ENCODE measurements at places on chromosomes 3 and 15.

DNA sequence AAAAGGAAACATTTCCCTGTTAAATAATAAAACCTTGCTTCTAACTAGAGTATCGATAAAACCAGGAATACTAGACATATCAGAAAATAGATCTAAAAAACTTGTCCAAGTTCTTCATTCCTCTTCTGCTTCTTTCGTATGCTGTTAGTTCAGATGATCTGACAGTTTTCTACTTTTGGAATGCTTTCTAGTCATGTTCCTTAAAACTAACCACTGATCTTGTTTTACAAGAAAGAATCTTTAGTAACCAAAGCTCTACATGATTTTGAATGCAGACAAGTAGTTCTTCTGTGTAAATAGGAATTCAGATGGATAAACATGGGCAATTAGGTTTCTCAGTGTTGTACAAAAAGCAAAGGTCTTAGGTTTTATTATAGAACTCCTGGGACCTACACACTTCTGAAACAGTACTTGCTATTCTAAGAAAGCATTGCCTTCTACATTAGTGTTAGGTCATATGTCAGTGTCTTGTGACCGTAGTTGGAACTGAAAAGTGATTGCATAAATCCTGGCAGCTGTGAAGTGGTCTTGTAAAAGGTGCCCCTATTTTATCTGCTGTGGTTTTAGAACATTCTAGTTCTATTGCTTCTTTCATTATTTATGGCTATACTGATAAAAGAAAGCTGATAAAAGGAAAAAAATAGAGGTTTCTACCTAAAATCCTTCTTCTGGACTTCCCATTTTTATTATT is 40.7 kb downstream of the SNRK start:
- no peak for DNase-seq

DNA sequence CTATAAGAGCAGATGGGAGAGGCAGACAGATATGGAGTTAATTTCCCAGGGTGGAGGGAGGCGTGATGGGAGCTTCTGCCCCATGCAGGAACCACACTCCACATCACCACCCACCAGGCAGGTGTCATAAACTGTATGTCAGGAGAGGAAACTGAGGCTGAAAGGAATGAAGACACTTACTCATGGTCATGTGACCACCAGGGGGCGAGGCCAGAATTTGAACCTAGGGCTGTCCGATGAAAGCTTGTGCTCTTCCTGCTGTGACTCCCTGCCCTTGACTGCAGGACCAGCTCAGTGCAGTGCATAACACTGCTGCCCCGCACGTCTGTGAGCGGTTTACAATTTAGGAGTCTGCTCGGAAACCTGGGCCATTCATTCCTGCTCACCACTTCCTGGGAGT is 28.8 kb downstream of the NUP210 start:
- no peak for DNase-seq

GRCh38 chr15:78077871-78078210 is 330 bp upstream of the TBC1D2B start:
- DNase-seq, result no peak

- DNase-seq, result no peak
Observed at GRCh38 chr3:128241741-128242140, 88.5 kb downstream of the EEFSEC start.

DNA sequence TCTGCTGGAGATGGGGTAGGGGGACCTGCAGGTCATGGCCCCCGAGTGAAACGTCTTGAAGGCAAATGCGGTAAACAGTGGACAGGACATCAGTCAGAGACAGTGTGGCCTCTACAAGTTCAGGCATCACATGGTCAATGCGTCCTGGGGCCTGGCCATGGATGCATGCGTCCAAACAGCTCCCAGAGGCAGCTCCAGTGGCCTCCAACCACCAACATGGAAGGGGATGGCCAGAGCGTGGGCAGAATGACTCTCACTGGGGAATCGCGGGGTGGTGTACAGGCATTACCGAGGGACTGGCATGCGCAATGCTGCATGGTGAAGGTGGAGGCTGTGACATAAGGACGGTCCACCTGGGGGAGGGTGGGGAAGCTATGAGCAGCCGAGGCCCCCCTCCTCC is 35.6 kb upstream of the IQSEC1 start:
- DNase-seq, result no peak

DNA sequence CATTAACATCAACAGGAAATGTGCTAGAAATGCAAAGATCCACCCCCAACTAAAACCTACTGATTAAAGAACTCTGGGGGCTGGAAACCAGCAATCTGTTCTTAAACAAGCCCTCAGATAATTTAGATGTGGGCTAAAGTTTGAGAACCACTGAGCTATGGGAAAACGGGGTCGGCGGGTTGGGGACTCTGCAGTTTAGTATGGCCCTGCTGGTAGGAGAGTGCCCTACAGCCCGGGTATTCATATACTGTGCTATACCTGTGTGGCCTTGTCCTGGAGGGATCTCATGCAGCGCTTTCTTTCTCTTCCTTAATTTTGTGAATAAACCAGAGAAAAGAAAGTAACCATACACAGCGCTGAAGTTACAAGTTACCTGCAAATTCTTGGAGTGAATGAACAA is 189.7 kb upstream of the GBE1 start:
- no peak for DNase-seq

- no peak for DNase-seq
Observed at GRCh38 chr15:43316016-43316970, 14.1 kb downstream of the LCMT2 start.

GRCh38 chr15:41778521-41778920 is 4.2 kb downstream of the MAPKBP1 start:
- DNase-seq, result no peak

GRCh38 chr3:146650691-146651442 is 45.7 kb upstream of the PLSCR5 start:
- DNase-seq, result no peak

DNA sequence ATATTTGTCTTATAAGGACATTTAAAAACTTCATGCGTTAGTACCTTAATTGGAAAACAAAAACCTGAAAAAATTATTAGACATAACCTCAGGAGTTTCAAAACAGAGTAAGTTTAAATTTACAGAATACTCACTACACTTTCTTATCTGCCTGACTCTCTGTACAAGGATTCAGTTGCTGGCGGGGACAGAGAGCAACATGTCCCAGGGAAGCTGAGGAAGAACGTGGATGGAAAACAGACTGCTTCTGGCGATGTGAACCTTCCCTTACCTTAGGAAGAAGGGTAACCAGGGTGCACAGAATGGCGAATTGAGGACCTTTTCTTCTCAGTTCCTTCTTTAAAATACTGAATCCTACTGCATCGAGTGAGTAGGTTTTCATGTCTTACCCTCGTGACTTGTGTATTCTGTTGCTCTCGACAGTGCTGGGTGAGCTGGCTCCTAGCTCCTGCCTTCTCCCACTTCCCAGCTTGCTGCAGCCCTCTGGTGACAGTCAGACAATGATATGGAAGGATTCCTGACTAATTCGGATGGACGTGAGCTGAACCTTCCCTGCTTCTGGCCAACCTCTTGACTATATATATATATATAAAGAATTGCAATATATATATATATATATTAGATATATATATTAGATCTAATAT is 178.2 kb downstream of the PDZRN3 start:
- no peak for DNase-seq

- DNase-seq, result no peak
Observed at GRCh38 chr3:172276103-172276502, 172.2 kb downstream of the GHSR start.

- no peak for DNase-seq
Observed at GRCh38 chr3:23402728-23403492, 199.8 kb downstream of the UBE2E2 start.

GRCh38 chr15:32675466-32675865 is 34.0 kb downstream of the SCG5 start:
- no peak for DNase-seq

DNA sequence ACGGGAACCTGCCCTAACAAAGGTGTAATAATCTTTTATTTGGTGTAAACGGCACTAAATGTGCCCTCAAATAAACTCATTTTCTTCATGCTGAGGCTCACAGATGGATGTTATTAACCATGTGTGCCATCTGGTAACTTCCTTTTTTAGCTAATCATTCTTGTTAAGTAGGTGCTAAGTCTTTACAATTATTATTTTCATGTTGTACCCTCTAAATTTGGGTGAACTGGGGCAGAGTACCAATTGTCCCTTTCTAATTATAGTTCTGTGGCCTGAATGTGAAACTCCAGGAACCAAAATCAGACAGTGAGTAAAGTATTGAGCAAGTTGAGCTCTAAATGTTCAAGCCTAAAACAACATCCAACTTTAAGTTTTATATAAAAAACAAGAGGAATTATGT is 220.7 kb upstream of the CADM2 start:
- no peak for DNase-seq

- peak; percentile 62 for DNase-seq
Observed at GRCh38 chr3:113531826-113532697, at the start of gene SIDT1. Gene SIDT1 (plus strand): TSS chr3:113532555. CDS start chr3:113533022, 467 bp downstream.

DNA sequence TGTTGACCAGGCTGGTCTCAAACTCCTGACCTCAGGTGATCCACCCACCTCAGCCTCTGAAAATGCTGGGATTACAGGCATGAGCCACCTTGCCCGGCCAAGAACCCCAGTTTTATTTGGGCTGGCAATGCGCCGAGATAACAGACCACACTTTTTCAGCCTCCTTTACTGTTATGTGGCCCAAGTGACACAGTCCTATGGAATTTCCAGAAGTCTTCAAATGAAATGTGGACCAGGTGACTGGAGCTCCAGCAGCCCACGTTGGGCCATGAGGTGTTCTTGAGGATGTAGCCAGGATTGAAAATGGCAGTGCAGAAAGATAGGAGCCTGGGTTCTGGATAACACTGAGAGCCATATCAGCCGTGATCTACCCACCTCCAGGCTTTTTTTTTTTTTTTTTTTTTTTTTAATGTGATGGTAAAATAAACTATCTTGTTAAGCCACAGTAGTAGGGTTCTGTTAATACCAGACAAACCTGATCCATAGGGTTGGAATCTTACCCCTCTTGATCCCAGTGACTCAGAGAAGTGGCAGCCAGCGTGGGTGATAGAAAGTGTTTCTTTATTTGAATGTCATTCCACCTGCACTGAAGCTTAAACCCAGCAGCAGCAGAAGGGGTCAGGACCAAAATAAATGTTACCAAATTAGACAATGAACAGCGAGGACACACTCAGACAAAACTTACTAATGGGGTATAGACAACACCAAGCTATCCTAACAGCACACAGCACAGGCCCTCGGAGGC is 55.6 kb downstream of the LHFPL4 start:
- no peak for DNase-seq

DNA sequence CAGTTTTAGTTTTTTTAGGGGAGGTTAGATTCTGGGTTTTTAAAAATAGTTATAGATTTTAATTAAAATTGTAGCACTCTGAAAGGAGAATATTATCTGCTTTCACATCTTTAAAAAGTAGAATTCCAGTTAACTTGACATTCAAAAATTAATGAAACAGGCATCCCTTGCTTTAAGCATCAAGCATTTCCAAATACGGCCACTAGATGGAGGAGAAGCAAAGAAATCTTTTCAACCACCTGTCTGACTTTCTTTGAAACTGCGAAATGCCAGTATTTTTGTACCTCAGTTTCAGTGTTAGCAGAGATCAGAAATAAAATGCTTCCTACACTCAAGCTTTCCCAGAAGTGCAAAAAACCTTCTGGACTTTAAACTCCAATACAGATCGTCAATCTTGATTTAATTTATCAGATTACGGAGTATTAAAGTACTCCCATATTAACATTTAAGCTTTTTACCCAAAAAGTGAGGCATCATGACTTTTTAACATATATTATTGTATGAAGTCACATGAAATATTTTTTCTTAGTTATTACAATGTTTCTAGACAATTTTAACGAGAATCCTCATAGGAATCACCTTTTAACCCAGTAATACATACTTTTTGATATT is 153.3 kb downstream of the P3H2 start:
- no peak for DNase-seq

GRCh38 chr3:40913641-40914040 is 285.7 kb upstream of the CTNNB1 start:
- no peak for DNase-seq

DNA sequence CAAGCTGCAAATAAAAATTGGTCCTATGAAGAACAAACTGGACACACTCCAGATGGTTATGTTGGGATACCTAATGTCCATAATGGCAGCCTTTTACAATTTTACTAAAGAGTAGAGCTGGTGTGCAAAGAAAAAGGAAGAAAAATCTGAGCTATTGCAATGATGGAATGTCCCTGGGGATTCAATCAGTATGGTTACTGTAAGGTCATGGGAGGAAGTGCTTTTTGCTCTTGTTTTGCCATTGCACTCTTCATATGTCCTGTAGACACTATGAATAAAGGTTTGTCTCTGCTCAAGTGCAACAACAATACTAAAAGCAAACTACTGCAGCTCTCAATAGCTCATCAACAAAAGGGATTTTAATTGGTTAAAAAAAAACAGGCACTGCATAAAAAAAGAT is 5.4 kb downstream of the PFN2 start:
- no peak for DNase-seq

DNA sequence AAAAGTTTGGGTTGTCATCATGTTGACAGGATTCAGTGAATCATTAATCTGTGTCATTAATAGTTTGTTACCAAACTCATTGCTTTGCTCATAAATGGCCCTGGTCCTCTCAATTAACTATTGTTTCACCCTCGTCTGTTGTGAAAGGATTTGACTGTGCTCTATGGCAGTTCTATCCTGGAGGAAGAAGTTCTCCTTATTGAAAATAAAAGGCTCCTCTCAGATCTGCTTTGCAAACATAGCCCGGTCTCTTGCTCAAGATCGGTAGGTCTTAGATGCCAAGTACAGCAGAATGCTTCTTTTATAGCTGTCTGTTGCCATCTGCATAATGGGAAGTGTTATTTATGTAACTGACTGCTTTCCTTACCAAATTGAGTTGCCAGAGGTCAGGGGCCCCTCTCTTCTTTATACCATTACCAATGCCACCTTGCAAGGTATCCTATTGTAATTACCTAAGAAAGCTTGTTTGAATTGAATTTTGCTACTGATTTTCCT is 146.5 kb downstream of the EBLN2 start:
- DNase-seq, result no peak

DNA sequence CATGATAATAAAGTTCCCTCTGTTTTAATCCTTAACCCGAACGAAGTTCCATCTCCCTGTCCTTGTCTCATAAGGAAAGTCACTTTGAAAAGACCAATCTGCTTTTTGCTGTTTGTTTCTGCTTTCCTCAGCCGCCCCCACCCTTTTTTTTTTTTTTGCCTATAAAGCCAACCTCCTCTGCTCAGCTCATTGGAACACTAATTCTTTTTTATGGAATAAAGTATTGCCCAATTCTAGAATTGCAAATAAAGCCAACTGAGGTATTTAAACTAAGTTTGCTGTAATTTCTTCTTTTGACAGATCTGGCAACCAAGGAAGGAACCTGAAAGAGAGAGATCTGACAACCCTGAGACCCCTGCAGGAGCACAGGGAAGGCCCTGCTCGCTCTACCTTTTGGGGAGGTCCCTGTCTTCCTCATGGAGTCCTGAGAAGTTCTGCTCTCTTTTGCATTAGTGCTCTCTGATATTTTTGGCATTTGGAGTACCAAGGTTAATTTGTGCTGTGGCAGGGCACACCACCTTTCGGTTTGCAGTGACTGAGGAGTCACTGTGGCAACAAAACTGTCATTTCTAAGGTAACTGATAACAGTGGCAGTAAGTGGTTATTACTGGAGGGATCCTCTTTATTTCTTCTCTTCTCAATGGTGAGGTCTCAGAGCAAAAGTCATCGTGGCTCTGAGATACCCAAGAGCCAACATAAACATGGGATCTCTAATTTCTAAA is 35.2 kb upstream of the TRPM1 start:
- DNase-seq, result no peak
